Astrocyte of the cerebellum (primary cell): ENCODE measurements at places on chromosomes 3 and 15.

DNA sequence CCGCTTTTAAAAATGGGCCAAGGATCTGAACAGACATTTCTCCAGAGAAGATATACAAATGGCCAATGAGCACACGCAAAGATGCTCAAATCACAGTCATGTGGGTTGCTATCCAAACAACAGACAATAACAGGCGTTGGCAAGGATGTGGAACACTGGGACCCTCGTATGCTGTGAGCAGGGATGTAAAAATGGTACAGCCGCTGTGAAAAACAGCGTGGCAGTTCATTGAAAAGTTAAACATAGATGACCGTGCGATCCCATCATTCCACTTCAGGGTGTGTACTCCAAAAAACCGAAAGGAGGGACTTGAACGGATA, 6.7 kb upstream of the LRRC15 start:
- no peak for DNase-seq

DNA sequence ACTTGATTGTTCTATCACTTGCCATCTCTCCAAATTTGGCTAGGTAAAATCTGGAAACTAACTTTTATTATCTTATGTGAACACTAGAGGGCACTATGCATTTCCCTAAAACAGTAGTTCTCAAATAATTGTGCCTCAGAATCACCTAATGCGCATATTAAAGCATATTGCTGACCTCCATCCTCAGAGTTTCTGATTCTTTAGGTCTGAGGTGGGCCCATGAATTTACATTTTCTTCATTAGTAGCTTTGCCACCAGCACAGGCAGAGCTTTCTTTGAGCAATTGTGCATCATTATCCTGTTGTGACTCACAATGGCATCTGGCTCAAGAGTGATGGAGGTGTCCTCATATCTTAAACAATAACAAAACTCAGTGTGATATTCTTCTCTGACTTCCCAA, 17.5 kb upstream of the BCHE start:
- no peak for DNase-seq

GRCh38 chr15:81133782-81134461, at the start of gene CFAP161:
CFAP161 (plus strand) TSS chr15:81134270; CDS start chr15:81134330, 60 bp downstream.
- DNase-seq = peak; percentile 13

DNA sequence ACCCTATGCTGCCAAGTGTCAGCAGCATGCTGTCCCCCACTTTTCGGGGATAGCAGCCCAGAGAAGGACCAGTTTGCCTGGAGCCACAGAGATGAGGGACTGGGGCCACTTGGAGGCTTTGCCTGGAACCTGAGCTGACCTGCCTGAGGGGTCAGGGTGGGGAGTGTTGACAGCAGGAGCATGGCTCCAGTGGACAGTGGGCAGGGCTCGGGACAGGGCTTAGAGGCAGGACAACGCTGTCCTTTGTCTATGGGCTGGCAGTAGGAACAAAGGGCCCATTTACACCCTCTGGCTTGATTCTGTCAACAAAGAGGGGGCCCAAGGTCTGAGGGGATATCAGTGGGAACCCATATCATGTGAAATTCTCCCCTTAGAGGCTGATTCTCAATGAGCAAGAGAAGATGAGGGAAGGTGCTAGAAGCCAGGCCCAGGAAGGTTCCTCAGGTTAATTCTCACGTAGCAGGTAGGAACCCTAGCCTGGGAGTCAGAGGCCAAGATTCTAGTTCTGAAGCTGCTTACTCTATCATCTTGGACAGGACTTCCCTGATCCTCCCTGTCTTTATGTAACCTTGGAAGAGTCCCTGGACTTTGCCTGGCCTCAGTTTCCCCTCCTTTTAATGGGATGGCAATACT, 29.7 kb upstream of the HHATL start:
- DNase-seq = no peak

GRCh38 chr15:22904736-22905135, 66.3 kb downstream of the NIPA2 start:
- peak; percentile 12 for DNase-seq

DNA sequence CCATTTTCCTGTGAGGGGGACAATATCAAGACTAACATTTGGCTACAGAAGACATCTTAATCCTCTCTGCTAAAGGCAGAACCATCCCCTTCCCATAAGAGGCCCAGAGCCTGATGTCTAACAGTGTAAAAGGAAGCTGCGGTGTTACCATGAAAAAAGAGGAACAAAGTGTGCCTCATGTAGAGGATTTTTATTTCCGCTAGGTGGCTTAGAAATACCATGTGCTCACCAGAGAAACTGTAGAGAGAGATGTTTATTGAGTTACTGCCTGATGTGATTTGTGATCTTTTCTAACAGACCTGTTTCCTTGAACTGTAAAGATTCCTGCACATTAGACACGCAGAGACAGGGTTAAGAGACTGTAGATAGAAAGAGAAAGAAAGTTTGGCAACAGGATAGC, 22.0 kb downstream of the OR5H15 start:
- no peak for DNase-seq

GRCh38 chr3:97009427-97010019, 195.1 kb downstream of the EPHA6 start:
- DNase-seq = no peak

- DNase-seq = no peak
Observed at GRCh38 chr3:52052831-52053306, 3.5 kb downstream of the DUSP7 start.

- no peak for DNase-seq
Observed at GRCh38 chr3:52248816-52249547, 3.4 kb downstream of the PPM1M start.

DNA sequence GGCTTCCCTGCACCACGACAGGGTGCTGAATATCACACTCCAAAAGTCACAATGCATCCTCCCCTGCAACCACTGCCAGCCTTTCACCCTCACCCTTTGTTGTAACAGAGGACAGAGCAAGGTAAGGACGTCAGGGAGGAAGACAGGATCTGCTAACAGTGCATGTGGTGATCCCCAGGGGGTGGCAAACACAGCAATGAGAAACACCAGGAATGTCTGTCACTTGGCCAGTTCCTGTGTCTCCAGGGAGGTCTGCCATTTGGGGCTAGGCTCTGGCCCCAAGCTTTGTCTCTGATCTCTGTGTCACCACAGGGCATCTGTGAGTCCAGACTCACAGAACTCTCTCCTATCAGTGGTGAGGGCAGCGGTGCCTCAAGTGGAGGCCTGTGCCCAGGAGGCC, 54.3 kb upstream of the SLC24A5 start:
- DNase-seq = no peak

DNA sequence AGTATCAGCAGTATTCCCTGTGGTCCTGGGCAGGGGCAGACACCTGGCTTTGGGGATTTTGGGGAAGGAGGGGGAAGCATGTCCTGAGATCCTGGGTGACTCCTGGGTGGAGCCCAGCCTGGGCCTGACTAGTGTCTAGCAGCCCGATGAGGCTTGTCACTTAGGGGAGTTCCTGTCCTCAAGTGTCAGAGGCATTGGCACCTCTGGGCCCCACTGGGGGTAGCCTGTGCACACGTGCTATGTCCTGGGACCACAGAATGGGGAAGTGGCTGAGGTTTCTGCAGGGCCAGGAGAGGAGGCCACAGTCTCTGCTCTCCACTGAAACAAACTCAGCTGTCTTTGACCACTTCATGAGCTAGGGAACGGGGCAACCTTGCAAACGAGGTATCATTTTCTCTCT, 31.5 kb upstream of the ADCY5 start:
- DNase-seq = no peak

DNA sequence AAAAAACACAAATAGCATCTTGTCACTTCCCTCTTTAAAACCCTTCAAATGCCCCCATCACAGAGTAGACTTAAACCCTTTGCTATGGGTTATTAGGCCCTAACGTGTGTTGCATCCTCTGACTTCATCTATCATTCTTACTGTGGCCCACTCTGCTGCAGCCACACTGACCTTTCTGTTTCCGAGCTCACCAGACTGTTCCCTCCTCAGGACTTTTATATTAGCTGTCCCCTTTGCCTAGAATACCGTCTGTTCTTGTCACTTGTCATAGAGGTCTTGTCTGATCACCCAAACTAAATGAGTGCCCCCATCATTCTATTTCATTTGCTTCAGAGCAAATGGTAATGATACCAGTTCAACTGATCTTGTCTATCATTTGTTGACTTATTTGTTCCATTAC, 877 bp upstream of the FEM1B start:
- DNase-seq = no peak

- DNase-seq = peak; percentile 32
Observed at GRCh38 chr3:109643590-109643989, 306.2 kb upstream of the DPPA4 start.

- no peak for DNase-seq
Observed at GRCh38 chr3:127825756-127826155, 3.4 kb upstream of the MGLL start.

DNA sequence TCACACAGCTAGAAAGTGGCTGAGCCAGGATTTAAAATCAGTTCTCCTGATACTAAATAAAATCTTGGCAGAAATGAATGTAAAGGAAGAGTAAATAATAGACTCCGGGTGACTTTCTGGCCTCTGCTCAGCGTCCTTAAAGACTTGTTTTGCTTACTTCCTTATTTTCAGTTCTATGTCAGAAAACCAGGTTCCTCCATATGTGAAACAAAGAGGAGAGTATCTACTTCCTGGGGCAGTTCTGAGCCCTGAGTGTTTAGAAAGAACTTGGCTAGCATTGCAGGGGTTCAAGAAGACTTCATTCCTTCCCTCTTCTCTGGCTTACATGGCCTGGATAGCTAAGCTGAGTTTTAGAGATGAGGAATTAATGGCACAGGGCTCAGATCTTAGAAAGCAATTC, 222.8 kb upstream of the TLE3 start:
- no peak for DNase-seq

GRCh38 chr15:36886191-36886590, 214.2 kb downstream of the MEIS2 start:
- DNase-seq = no peak

DNA sequence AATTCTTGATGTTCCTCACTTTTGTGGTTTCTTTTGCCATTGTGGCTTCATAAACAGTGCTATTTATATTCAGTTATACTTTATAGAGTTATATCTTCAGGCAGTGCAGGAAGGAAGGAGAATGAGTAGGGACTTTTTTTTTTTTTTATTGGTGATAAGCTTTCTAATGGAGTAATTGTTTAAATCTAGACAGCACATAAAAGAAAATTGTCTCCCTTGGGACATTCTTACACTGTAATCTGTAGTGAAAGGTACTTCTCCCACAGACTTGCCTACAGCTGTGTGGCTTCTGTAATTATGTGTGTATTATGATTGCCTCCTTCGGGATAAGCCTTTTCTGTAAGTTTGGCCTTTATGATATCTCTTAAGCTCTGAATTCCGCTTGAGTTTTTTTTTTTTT, 41.6 kb downstream of the WDR76 start:
- no peak for DNase-seq

- DNase-seq = no peak
Observed at GRCh38 chr15:20340931-20341661, 200.5 kb downstream of the GOLGA6L6 start.

GRCh38 chr3:58250093-58250707, 12.6 kb downstream of the ABHD6 start:
- DNase-seq = no peak

- DNase-seq = no peak
Observed at GRCh38 chr15:60135961-60136360, 131.8 kb downstream of the FOXB1 start.

DNA sequence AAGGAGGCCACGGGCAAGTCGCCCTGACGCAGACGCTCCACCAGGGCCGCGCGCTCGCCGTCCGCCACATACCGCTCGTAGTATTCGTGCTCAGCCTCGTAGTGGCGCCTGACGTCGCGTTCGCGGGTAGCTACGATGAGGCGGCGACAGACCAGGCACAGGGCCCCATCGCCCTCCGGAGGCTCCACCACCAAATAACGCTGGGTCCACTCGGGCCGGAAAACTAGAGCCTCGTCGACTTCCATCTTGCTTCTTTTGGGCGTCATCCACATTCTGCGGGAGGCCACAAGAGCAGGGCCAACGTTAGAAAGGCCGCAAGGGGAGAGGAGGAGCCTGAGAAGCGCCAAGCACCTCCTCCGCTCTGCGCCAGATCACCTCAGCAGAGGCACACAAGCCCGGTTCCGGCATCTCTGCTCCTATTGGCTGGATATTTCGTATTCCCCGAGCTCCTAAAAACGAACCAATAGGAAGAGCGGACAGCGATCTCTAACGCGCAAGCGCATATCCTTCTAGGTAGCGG, at the start of gene EPM2AIP1:
Gene EPM2AIP1, minus strand, starts transcription at position 326 of the 520 bp plus-strand sequence. Its CDS starts 54 bp downstream, at position 272.
- no peak for DNase-seq

- no peak for DNase-seq
Observed at GRCh38 chr3:94183551-94183950, 120.7 kb downstream of the NSUN3 start.

DNA sequence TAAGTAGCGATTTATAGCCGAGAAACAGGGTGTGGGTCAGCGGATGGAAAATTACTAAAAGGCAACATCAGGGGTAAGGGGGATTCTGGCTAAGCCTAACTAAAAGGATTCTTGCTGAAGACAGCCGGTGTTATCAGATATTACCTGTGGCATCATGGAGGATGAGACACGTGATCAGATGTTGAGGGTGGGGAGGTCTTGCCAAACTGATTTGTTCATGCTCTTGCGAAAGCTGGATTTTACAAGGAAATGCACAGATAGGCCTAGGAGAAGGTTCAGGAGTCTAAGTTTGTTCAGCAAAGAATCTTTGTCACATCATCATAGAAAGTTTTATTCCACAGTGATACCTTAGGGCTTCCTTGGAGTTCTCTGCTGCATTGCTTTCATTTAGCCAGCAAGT, 396.8 kb upstream of the TBL1XR1 start:
- DNase-seq = no peak
